Caco-2 (cell line): ENCODE measurements at places on chromosomes 7 and 10. TPM values are rescaled to one million over a fixed set of nuclear protein-coding genes. Genes with fewer than 3 reads are reported as not detected.

ADIRF gene
- total RNA-seq = 0.49 TPM in 1 of 2 replicates, not detected in the other

AUTS2 gene
- 37.1 and 41.9 TPM in 2 replicates for total RNA-seq

SFRP5 gene
- total RNA-seq = 1.0 and 1.1 TPM in 2 replicates

CRYGN gene
- total RNA-seq = not detected in 2 replicates

STEAP2 gene
- total RNA-seq = 12.7 and 13.5 TPM in 2 replicates

ZNF488 gene
- 5.6 and 8.7 TPM in 2 replicates for total RNA-seq

FAM221A gene
- 13.2 and 19.1 TPM in 2 replicates for total RNA-seq

ZNF117 gene
- 5.8 and 7.2 TPM in 2 replicates for total RNA-seq

RSPH10B gene
- 0.16 TPM in 1 of 2 replicates, not detected in the other for total RNA-seq

PHKG1 gene
- total RNA-seq = 1.1 and 1.6 TPM in 2 replicates
